Muscle of arm (tissue), 14 donors: ENCODE measurements at places on chromosomes 3 and 15.
A peak's percentile ranks its signal among the peaks of the same experiment; 100 is the strongest.

DNA sequence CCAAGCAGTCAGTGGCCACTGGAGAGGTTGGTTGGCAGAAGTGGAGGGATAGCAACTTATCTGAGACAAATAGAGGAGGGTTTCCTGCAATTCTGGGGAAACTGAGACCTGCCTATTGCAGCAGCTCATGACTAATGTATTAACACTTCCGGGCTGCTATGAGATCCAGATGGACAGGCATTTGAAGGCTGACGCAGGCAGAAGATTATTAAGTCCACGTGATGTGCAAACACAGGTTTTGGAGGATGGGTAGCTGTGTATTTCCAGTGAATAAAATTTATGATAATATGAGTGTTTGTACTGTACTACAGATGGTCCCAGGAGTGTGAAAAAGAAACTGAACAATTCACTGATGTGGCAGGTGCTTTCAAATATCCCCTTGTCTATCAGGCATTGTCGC, 28.5 kb upstream of the CFAP161 start:
- DNase-seq = no peak

- no peak for DNase-seq
These were observed 4.0 kb downstream of the PARP3 start for GRCh38 chr3:51945926-51946705.

DNA sequence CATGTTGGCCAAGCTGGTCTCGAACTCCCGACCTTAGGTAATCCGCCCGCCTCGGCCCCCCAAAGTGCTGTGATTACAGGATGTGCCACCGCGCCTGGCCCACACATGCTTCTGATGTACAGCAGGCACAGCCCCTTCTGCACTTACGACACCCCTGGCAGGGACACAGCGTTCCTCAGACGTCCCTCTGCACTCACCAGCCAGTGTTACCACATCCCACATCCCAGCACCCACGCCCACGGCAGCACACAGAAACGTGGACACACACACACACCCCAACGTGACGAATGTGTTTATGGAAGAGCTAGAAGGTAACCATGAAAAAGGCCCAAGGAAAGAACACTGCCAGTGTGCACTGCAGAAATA, 576 bp upstream of the RPAP1 start:
- DNase-seq = no peak

DNA sequence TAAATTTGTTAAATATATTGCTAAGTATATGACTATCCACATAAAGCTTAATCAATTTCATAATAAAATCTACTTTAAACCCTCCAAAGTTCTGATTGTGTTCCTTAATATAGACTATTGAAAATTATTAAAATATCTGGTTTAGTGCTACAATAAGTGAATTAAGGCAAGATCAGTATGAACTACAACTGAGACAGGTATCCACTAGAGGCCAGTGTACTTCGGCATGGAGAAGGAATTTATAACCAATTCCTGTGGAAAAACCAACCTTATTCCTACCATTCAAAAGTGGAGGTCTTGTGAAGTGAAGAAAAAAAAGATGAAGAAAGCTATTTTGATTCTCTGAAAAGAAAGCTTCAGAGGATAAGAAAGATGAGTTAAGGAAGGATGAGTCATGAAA, 237.7 kb downstream of the SUCLG2 start:
- DNase-seq = no peak

GRCh38 chr15:93150910-93151881, 62.2 kb upstream of the RGMA start:
- DNase-seq = no peak

GRCh38 chr3:79019137-79019923, 748.5 kb downstream of the ROBO1 start:
- DNase-seq = peak; percentile 91

GRCh38 chr3:185988816-185989175, 51.0 kb upstream of the TRA2B start:
- DNase-seq = no peak

- no peak for DNase-seq
These were observed 115.4 kb downstream of the NEK10 start for GRCh38 chr3:27253831-27254230.

- no peak for DNase-seq
These were observed 81.8 kb downstream of the IL20RB start for GRCh38 chr3:137039570-137039969.

DNA sequence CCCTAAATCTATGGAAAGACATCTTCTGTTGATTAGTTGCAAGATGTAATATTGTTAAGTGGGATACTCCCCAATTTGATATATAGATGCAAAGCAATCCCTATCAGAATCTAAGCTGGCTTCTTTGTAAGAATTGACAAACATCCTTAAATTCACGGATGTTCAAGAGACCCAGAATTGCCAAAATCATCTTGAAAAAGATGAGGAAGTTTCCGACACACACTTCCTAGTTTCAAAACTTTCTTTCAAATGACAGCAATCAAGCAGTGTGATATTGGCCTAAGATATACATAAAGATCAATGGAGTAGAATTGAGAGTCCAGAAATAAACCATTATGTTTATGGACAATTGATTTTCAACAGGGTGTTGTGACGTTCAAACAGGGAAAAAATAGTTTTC, 383.6 kb downstream of the LPP start:
- DNase-seq = no peak

GRCh38 chr3:177055605-177056571, 141.4 kb downstream of the TBL1XR1 start:
- peak; percentile 24 for DNase-seq

GRCh38 chr15:81758818-81759284, 287.0 kb downstream of the MEX3B start:
- DNase-seq = no peak

GRCh38 chr15:87746333-87746732, 510.2 kb downstream of the NTRK3 start:
- no peak for DNase-seq

DNA sequence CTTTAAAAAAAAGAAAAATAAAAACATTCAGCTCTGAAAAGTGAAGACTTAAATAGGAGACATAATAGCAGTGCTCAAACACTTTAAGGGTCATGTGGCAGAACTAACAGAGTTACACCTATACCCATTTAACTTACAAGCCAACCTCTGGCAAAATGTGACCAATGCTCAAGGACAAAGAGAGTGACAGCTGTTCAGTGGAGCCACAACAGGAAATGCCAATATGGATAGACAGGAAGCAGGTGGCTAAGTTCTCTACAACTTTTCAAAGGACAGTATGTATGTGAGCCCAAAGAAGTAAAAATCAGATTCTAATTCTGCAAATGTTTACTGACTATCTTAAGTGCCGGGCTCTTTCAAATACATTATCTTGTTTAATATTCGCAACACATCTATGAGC, 3.4 kb downstream of the TMCC1 start:
- no peak for DNase-seq

GRCh38 chr3:80526153-80526552, 758.4 kb upstream of the ROBO1 start:
- DNase-seq = no peak

DNA sequence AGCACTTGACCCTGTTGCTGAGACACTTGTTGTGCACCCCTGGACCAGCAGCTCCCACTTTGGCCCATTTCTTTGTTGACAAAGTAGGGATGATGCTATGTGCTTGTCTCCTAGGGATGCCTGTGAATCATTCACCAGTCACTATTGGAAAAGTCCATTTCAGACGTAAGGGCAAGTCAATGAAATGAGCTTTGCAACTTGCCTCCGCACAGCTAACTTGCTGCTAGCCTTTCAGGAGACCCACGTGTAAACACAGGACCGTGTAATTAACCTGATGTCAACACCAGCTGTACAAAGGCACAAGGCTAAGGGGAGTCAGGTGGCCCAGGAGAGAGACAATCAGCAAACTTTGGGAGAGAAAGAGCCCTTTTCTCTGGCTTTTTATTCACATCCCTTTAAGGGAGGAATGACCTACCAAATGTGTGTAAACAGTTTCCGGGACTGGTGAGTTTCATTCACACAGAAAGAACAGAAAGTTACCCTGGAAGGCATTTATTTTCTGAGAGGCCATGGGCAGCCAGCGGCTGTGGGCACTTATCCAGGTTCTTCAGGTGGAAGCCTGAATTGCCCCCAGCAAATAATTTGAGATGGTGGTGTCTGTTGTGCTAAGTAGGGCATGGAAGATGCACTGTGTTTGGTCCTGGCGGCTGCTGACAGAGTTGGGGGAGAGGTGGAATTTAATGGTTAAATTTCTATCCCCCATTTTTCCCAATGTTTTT, 54.0 kb downstream of the TIPARP start:
- no peak for DNase-seq

DNA sequence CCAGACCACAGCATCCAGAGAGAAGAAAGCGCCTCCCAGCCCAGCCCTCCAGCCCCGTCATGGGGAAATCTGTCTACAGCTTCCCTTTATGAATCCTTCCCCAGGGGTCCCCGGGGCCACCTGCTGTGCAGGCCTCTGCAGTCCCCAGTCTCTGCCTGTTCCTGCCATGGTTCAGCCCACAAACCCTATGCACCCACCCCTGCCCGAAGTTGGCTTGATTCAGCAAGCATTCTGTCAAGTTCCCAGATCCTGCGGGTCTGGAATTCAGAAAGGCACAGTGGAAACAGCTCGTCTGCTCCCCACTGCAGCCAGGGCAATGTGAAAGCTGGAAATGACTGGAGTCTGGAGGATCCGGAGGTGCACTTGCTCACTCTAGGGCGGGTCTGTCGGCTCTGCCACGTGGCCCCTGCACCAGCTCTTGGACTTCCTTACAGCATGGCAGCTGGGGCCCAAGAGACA, 2.9 kb upstream of the OCA2 start:
- no peak for DNase-seq

DNA sequence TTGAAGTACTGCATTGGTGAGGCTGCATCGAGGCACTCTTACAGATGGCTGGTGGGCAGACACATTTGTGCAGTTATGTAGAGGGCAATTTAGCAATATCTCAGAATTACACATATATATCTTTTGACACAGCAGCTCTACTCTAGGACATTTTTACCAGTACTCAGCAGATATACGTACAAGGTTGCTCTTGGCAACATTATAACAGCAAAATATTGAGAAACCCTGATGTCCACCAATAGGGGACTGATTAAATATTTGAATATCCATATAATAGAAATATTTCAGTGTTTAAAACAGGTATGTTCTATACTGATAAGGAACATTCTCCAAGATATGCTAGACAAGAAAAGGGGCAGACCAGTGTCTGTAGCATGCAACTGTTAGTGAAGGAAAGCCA, 7.9 kb upstream of the FBXO22 start:
- DNase-seq = no peak

GRCh38 chr3:150635076-150635475, 32.0 kb downstream of the SELENOT start:
- DNase-seq = no peak

- no peak for DNase-seq
These were observed 20.1 kb downstream of the RAB43 start for GRCh38 chr3:129101370-129102138.

GRCh38 chr3:124760601-124761000, 30.3 kb downstream of the UMPS start:
- DNase-seq = no peak

DNA sequence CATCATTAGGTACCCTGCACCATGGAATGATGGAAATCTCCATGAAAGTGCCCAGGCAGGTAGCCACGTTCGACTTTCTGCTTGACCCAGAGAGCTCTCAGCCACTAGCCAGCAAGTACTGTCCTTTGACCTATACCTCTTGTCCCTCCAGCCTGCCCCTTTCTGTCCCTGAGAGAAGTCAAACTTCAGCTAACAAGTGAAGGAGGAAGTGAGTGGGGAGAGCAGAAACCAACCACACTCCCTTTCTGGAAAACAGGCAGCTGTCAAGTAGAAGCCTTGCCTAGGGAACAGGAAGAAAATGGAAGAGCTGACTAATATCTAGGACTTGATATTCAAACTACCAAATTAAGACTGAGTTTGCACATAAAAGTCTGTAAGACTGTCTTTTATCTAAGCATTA, 30.3 kb upstream of the FSTL1 start:
- no peak for DNase-seq

- DNase-seq = no peak
These were observed 6.6 kb upstream of the BLM start for GRCh38 chr15:90710436-90711027.

DNA sequence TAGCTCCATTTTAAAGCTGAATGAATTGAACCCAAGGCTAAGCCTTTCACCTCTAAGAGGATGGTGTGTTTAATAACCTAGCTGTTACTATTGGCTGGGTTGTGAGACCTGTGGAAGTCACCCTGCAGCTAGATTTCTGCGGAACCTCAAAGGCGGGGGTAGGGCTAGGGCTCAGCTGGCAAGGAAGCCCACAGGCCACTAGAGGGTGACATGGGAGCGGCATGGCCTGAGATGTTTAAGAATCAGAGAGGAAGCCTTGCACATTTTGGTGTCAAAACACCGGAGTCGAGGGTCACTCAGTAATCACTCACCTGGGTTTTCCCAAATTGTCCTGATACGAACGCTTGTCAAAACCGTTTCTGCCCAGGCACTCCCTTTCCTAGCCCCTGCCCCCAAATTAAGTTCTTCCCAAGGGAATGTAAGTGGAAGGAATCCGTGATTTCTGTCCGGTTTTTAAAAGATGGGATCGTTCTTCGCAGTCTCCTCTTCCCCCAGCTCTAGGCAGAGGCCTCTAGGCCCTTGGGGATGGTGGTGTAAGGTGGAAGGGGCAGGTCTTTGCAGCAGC, 3.8 kb upstream of the ACAD9 start:
- DNase-seq = no peak

- no peak for DNase-seq
These were observed 10.2 kb downstream of the SHOX2 start for GRCh38 chr3:158095814-158096704.

- no peak for DNase-seq
These were observed 86.3 kb downstream of the CNTN6 start for GRCh38 chr3:1179146-1179545.

DNA sequence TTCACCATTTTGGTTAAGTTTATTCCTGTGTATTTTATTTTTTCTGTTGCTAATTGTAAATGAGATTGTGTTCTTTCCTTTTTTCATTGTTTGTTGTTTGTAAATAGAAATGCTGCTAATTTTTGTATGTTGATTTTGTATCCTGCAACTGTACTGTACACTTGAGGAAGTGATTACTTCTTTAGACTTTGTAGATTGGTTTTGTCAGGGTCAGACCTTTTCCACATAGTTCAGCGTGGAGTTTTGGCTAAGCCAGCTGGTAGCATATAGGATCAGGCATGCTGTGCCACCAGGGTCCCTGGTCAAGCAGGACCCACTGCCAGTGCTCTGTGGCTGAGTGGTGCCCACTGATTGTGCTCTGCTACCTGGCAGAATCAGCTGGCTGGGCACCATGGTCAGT, 80.1 kb downstream of the CD200 start:
- no peak for DNase-seq
